ENCODE measurements at places on chromosomes 11 and 22.

GRCh38 chr22:19822301-19823117 is 32.2 kb downstream of the GNB1L start:
- DNase-seq = no peak

DNA sequence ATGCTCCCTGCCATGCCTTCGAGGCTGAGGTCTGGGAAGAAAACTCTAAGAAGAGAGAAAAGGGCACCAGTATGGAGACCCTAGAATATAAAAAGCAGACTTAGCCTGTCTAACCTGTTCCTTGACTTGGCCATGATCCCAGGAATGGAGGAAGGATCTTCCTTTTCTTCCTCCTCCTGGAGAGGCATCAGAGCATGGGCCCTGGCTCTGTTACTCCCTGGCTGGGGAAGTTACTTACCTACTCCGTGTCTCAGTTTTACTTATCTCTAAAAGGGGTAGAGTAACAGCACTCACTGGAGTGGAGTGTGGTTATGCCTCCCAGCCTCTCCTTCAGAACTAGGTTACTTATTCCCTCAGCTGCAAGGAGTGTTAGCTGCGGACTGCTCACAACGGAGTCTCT is 55.2 kb upstream of the PHF21A start:
- DNase-seq = no peak

GRCh38 chr22:42307806-42308563 is 37.5 kb upstream of the TCF20 start:
- no peak for DNase-seq

GRCh38 chr22:44925465-44926123 is 84.2 kb downstream of the PHF21B start:
- DNase-seq = no peak

DNA sequence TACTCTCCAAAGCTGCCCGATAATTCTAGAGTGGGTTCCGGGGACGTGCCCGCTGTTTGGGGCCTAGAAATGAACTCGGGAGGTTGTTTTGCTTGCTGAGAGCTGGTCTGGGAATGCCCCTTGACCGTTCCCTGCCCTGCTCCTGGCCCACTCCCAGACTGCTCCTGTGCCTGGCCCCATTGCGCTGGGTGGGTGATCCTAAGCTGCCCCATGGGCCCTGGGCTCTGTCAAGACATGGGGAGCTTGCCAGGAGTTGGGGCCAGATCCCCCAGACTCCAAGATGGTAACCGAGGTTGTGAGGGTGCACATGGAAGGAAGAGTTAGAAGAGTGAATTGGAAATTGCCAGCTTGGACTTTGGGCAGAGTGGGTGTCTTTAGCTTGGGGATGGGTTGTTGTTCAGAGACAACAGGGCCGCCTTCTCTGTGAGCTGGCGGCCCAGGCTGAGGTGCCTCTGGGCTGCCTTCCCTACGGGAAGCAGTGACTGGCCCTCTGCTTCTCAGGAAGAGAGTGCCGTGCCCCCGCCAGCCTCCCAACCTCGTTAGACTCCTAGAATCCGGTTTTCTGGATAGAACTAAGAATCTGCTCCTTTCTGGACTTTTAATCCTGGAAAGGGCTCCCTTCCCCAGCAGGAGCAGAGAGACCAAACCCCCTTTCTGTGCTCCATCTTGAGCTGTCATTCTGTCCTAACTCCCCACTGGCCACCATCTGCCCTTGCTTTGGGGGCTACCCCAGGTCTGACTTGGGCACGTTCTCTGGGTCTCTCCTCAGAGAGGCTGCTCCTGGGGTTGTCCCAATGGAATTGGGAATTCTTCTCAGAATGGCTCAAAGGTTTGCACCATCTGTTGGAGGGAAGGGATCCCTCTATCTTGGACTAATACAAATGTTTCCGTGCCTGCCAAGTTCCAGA is 1.8 kb downstream of the ST3GAL4 start:
- no peak for DNase-seq

- DNase-seq = no peak
Measured at GRCh38 chr11:101341578-101341977, 212.0 kb upstream of the PGR start.

GRCh38 chr11:1853376-1854131 is 670 bp downstream of the LSP1 start:
- no peak for DNase-seq

DNA sequence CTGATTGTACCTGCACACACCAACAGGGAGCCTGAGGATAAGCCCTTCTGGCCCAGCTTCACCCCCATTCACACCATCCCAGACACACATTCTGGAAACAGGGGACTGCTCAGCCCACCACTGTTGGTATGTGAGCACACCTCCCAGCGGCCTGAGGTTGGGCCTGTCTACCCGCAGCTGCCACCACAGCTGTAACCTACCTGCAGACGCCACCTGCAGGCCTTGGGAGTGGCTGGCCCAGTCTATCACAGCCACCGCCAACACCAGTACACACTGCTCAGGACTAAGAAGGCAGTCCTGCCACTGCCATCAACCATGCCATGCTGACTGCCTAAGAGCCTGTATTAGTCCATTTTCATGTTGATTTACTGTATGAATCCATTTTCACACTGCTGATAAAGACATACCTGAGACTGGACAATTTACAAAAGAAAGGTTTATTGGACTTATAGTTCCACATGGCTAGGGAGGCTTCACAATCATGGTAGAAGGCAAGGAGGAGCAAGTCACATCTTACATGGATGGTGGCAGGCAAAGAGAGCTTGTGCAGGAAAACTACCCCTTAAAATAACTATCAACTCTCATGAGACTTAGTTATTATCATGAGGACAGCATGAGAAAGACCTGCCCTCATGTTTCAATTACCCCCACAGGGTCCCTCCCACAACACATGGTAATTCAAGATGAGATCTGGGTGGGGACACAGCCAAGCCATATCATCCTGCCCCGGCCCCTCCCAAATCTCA is 30.6 kb downstream of the RSF1 start:
- DNase-seq = no peak

DNA sequence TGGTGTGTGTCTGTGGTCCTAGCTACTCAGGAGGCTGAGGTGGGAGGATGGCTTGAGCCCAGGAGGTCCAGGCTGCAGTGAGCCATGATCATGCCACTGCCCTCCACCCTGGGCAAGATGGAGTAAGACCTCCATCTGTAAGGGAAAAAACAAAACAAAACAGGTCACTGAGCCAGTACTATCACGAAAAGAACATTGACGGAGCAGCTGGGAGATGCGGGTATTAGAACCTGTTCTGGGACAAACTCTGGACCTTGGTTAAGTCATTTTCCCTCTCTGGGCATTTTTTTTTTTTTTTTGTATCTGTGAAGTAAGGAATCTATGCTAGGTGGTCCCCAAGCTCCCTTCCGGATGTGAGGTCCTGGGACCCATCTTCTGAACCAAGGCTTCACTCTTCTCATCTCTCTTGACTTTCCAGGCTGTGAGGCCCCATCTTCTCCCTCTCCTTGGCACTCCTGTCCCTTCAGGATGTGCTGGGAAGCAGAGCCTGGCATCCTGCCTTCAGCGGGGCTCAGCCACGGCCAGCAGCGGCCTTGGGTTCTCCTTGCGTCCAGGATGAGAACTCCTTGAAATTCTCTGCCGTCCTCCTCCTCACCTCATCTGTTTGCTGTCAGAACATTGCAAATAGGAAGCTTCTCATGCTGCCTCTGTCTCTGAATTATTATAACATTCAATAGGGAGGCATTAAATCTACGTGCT is 130.8 kb downstream of the GRIK4 start:
- DNase-seq = no peak

GRCh38 chr11:125871391-125872137 is 15.9 kb upstream of the HYLS1 start:
- DNase-seq = no peak

DNA sequence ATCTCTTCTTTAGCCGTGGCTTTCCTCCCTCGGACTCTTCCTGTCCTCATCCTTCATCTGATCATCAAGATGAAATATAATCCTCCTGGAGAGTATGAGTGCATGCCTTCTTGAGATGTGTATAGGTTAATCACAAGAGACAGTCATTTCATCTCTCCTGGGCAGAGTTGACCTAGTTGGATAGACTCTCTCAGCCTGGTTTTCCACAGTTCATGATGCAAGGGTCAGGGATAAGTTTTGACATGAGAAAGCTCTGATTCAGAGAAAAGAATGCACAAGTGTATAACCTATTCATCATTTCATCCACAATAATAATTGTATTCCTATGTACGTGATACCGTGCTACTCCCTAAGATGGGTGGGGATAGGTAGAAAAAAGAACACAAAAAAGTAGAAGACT is 33.2 kb upstream of the CCDC90B start:
- DNase-seq = no peak

GRCh38 chr22:28594797-28595462 is 84.7 kb downstream of the TTC28 start:
- DNase-seq = peak; percentile 60

DNA sequence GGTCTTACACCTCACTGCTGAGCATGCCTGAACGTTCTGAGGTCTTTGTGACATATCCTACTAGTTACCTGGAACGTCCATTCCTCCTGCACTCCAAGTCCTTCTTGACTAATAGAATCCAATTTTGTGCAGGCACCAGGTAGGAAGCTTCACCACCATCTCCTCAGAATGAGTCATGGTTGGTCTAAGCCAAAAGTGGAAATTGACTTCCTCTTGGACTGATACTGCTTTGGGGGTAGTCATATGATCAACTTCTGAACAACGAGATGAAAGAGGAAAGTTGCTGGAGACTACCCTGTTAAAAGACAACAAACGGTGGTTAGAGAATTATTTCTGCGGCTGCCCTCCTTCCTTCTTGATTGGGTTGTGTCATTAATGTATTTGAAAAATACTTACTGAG is 374.2 kb upstream of the LARGE1 start:
- DNase-seq = no peak

DNA sequence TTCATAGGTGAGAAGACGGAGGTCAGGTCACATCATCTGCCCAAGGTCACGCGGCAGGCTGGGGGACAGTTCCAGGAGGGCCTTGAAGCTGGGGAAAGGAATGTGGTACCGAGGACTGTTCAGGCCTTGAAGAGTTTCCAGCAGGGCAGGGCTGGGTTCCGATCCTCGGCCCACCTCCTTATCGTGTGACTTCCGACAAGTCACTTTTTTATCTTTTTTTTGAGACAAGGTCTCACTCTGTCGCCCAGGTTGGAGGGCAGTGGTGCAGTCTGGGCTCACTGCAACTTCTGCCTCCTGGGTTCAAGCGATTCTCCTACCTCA is 623 bp downstream of the NDUFS8 start:
- DNase-seq = no peak

- no peak for DNase-seq
Measured at GRCh38 chr11:94271885-94272372, 32.5 kb upstream of the IZUMO1R start.

- no peak for DNase-seq
Measured at GRCh38 chr22:17283423-17283822, 64.2 kb upstream of the ADA2 start.

DNA sequence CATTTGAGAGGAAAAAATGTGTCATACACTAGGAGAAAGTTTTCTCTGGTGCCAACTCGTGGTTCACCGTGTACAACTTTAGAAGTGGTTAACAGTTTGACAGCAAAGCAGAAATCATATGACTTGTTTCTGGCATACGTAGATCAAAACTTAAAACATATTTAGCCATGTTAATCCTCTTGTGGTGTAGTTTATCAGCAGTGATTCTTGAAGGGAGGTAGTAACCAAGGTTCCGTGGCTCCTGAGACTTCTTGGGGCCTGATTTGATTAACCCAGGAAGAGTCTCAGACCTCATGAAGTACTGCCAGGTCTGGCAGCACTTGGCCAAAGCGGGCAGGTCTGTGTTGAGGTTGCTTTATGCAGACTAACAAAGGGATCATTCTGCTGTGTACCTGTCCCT is 40.5 kb downstream of the SREBF2 start:
- no peak for DNase-seq

DNA sequence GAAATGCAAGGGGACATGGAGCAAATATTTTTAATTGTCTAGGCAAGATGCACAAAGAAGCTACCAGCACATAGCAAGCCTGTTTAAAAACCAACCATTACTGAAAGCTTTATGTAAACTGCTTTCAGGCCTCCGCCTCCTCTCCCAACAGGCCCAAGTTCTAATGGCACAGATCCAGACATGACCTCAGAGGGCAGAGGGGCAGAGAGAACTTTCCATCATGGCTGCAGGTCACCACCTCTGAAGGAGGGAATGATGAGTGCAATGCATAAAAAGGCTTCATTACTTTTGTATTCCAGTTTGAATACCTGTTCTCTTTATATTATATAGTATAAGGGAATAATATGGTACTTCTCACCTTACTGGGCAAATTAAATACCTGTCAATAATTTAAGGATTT is 15.2 kb downstream of the DDX17 start:
- DNase-seq = no peak

DNA sequence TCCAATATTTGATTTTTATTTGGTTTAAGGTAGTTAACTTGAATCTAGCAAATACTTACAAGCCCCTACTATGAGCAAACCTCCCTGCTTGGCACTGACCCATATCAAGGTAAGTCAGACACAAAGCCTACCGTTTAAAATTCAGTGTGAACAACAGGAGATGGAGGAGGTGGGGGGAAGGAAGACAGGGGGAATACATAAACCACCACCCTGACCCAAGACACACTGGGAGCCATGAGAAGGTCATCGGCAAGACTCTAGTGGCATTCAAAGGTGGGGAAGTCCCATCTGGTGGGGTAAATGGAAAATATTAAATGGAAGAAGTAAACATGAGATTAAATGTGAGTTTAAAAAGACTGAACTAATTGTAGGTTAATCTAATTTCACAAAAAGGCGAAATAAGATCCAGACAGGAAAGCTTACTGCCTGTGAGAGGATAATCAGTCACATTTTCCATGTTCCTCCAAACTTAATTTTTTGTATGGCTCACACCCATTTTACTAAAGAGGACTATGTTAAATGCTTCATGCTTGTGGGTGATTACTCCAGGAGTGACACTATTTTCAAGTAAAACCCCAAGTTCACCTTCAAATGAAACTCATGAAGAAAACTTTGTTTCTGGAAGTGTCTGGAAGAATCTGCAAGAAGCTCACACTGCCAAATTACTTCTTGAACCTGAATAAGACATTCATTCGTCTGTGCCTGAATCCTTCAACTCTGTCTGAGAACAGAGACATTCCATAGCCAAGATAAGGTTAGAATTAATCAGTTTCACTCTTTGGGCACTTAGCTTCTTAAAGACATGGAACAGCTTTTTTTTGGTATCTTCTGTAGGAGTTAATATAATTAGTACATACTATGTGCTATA is 51.7 kb downstream of the PITPNB start:
- no peak for DNase-seq

DNA sequence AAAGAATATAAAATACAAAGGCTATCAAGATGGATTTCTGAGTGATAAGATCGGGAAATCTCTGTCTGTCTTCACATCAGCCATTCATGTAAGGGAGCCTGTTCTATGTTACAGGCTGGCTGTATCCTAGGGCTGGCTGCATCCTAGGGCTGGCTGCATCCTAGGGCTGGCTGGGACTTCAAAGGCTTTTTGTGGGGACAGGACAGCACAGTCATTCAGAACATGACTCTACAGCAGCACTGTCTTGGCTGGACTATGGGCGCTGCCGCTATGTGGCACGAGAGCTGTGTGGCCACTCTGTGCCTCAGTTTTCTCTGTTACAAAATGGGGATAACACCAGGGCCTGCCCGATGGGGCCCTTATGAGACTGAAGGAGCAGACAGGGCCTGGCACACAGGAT is 10.2 kb downstream of the ADAMTS8 start:
- no peak for DNase-seq

GRCh38 chr11:72045849-72046248 is 34.5 kb downstream of the NUMA1 start:
- no peak for DNase-seq

- DNase-seq = no peak
Measured at GRCh38 chr11:9125185-9125886, 33.9 kb upstream of the SCUBE2 start.

GRCh38 chr11:12003336-12003735 is 5.1 kb downstream of the DKK3 start:
- DNase-seq = no peak

GRCh38 chr11:129612447-129612961 is 203.1 kb upstream of the TMEM45B start:
- DNase-seq = no peak

All from NCI-H510A treated with DMSO at 0.1 percent for 48 hours (cell line).